Osteoblast (primary cell): ENCODE measurements at places on chromosomes 1 and 21. TPM values are rescaled to one million over a fixed set of nuclear protein-coding genes. Genes with fewer than 3 reads are reported as not detected.

DNA sequence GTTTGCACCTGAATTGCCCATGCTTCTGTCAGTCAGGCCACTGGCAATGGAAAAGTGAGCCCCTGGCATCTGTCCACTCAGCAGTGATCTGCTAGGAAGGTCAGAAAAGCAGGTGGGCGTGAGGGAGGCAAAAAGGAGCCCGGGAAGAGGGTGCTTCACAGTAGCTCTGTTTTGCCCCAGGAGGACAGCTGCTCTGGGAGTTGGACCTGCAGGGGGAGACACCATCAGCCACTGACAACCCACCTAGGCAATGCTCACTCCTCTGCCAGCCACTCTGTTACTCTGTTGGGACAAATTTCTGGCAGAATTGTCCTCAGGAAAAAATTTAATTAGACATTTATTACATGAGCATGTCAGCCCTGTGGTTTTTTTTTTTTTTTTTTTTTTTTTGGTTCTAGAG lies 146.4 kb downstream of the LRIG2 start:
- no peak for DNase-seq

DNA sequence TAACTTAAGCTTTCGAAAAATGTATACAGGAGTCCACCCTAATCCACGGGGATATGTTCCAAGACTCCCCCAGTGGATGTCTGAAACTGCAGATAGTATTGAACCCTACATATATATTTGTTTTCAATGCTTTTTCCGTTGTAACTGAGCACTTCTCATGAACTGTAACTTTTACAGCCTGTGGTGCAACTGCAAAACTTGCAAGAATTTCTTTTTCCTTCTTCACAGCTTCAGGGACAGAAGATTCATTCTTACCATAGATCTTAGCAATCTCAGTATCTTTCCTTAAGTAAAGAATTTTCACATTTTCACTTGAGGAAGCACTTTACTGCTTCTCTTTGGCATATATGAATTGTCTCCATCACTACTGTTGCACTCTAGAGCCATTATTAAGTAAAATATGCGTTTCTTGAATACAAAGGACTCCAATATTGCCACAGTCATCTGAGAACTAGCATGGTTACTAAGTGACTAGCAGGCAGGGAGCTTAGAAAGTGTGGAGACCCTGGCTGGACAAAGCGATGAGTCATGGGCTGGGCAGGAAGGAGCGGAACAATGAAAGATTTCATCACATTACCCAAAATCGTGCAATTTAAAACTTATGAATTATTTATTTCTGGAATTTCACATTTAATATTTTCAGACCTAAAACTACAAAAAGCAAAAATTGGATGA lies 14.1 kb downstream of the DPYD start:
- DNase-seq = peak; percentile 18

DNA sequence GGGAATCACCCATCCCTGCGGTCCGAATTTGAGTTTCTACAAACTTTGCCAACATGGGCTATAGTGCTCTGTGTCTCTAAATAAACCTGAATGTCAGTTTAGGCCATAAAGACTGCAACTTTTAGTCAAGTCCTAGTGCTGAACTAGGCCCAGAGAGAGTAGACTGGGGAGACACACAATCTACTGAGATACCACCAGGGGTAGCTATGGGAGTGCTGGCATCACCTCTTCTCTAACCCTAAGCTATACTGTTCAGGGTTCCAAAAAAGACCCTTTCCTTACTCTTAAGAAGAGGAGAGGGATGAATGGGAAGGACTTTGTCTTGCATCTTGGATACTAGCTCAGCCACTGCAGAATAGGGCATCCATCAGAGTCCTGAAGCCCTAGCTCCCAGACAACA lies 866.7 kb upstream of the PRMT6 start:
- no peak for DNase-seq

DNA sequence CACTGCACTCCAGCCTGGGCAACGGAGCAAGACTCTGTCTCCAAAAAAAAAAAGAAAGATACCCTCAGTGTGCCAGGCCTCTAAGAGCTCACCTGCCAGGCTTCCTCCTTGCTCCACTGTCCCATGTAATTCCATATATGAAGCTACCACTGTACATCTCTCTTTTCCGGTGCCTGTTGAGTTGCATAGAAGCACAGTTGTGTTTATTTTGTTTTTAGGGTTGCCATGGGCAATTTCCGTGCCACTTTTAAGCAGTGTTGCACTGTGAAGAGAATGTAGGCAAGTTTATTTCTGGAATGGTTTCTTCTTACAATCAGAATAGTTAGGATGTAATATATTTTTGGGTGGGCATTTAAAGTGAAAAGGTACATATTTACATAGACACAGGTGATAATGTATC lies 23.3 kb downstream of the MR1 start:
- DNase-seq = no peak

GRCh38 chr1:206937425-206937824 lies 8.8 kb downstream of the PIGR start:
- no peak for DNase-seq

DNA sequence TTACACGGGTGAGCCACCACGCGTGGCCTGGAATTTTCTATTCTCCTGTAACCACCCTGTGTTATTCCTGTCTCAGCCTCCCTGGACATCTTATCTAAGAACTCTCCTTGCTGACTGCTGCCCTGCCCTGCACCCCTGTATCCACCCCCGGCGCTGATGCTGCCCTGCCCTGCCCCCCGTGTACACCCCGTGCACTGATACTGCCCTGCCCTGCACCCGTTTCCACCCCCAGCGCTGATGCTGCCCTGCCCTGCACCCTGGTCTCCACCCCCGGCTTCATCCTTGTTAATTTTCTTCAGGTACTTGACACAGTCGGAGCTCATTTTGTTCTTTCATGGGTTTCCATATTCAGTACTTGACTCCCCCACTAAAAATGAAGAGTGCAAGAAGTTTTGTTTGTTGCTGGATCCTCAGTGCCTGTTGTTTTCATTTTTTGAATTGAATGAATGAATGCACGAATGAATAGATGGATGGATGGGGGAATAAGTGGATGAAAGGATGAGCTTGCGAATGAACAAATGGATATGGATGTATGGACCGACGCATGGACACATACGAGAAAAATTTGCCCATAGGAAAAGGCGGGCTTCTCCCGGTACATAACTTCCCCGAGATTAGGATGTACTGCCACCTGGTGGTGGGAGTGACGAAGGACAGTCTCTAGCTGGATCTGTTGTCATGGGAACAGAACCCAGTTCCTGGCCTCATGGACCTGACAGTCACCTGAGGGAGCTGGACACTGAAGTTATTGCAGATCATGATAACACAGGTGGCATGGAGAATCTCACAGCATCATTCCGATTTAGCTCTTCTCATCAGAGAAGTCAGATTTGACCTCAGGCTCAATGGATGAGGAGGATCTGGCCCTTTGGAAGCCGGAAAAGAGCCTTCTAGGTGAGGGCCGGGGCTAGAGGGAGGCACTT lies 14.9 kb downstream of the AADACL4 start:
- DNase-seq = peak; percentile 98

- no peak for DNase-seq
Observed at GRCh38 chr1:226946841-226947240, 6.7 kb downstream of the COQ8A start.

GRCh38 chr1:196214866-196215265 lies 393.4 kb downstream of the KCNT2 start:
- DNase-seq = no peak

DNA sequence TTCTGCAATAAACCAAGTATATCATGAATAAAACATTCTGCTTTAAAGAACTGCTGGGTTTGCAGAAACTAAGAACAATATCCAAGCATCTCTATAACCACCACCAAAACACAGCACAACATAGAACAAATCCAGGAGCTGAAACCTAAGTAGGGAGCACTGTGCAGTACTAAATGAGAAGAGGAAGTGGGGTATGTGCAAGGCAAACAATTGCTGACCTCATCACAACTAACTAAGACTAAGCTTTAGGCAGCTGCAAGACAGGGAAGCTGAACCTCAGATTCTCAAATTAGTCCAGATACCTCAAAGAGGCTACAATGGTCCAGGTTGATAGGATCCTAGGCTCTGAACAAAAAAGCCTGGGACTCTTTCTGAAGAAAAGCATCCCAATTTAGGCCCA lies 172.6 kb downstream of the SLC44A5 start:
- DNase-seq = no peak

GRCh38 chr1:221149111-221149510 lies 269.9 kb downstream of the HLX start:
- peak; percentile 80 for DNase-seq

- DNase-seq = peak; percentile 98
Observed at GRCh38 chr1:203512848-203513584, 19.1 kb downstream of the OPTC start.

DNA sequence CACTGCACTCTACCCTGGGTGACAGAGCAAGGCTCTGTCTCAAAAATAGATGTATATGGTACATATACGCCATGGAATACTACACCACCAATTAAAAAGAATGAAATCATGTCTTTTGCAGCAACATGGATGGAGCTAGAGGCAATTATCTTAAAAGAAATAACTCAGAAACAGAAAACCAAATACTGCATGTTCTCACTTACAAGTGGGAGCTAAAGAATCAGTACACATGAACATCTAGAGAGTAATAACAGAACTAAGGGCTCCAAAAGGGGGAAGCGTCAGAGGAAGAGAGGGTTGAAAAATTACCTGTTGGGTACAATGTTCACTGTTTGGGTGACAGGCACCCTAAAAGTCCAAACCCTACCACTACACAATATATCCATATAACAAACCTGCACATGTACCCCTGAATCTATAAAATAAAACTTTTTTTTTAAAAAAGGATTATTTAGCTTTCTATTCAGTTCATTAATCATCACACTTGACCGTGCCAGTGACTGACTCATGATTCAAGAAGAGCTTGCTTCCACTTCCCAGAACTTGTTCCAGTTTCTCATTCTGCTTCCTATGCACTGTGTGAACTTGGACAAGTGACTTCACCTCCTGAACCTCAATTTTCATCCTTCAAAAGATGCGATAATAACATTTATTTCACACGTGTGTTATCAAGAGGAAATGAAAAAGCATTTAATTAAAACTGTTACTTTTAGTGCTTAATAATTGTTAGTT lies 109.6 kb downstream of the PLPP3 start:
- no peak for DNase-seq

GRCh38 chr1:85707267-85707989 lies 805 bp downstream of the ZNHIT6 start:
- no peak for DNase-seq

DNA sequence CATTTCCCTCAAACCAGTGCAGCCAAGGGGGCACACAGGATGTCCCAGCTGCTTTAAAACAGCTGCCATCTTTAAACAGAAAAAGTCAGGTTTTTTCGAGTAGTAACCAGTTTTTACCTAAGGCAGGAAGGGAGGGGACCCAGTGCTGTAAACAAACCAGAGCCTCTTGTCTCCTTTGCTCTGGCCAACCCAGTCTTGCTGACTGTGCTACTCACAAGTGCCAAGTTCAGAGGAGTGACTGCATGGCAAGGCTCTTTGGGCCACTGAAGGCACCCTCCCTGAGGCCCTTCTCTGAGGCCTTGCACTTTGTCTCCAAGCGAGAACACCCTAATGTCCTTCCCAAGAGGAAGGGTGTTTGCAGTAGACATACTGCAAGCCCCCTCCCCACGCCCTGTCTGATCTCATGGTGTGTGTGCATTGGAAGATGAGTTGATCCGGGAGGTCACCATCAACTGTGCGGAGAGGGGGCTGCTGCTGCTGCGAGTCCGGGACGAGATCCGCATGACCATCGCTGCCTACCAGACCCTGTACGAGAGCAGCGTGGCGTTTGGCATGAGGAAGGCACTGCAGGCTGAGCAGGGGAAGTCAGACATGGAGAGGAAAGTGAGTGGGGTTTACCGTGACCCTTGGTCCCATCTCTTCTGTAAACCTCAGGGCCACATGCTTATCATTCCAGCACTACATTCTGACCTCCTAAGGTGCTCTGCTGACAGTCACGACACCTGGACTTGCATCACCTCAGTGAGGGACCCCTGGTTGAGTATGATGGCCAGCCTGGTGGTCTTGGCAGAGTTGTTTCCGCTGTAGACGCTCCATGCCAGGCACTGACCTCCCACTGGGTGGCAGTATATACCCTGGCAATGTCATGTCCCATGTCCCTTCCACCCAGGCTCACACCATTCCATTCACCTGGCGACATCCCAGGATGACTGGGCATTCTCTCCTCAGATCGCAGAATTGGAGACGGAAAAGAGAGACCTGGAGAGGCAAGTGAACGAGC lies 4.7 kb downstream of the DNALI1 start:
- peak; percentile 78 for DNase-seq

- DNase-seq = no peak
Observed at GRCh38 chr1:77126307-77126706, 92.9 kb downstream of the PIGK start.

DNA sequence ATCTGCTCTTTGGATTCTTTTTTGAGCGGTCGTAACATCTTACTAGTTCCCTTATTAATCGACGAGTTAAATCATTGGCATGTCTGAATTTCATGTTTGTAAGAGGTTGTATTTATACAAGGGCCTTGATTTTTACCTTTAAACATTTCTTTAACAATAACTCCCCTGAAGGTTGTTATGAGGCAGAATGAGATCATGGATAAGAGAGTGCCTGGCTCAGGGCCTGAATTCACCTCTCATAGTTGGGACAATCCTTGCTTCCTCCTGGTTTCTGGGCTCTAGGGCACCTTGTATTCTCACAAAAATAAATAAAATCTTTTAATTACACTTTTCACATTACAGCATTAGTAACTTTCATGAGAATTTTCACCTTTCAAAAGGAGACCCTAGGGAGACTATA lies 55.4 kb downstream of the MDM4 start:
- no peak for DNase-seq

DNA sequence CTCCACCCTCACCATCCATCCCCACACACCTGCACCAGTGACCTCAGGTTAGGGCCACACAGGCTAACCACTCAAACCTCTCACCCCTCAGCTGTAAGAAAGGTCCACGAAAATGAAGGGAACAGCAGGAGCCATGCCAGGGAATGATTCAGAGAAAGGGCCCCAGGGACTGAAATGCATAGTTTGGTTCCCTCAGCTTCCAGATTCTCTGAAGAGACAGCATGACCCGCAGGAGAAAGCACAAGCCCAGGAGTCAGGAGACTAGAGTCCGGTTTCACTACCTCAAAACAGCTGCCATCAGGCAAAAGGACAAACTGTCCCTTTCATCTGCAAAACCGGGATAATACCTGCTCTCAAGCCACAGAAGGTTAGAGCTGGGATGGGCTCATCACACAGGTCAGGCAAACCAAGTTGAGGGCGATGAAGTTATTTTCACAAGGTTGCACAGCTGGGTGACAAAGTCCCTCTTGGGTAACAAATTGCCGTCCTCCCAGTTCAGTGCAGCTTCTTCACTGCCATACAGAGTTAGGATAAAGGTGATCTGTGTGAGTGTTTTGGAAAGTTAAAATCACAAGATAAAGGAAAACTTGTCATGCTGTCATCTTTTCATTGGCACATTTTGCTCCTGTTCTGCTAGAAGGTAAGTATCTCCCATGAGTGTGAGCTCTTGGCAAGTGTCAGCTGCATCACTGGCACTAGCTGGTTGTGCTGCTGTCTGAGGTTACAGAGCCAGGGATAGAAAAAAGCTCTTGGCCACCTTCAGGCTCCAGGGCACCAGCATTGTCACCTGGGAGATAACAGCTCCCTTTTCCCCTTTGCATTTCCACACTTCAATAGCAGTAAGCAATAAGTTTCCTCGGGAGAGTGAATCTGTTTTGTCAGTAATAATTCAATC lies 120.4 kb downstream of the KCNH1 start:
- peak; percentile 82 for DNase-seq

Gene DSCAM
- total RNA-seq = not detected in 2 replicates

Gene TMEM222
- 23.9 and 30.4 TPM in 2 replicates for total RNA-seq

Gene DMBX1
- total RNA-seq = not detected in 2 replicates

Gene CFAP107
- total RNA-seq = not detected in 2 replicates

Gene PPIAL4G
- total RNA-seq = not detected in 2 replicates
